ENCODE measurements at places on chromosomes 7 and 10. TPM values are rescaled to one million over a fixed set of nuclear protein-coding genes. Genes with fewer than 3 reads are reported as not detected.

TRIM50 gene
- 0.19 TPM for total RNA-seq

FIS1 gene
- total RNA-seq, result 157 TPM

FANK1 gene
- 7.7 TPM for total RNA-seq

WDR86 gene
- 0.80 TPM for total RNA-seq

DLG5 gene
- 46.4 TPM for total RNA-seq

- no peaks in the 10 kb centered on the region for H3K4me1 ChIP-seq
- H3K36me3 ChIP-seq, result no peaks in the 10 kb centered on the region
- DNase-seq, result no peak
- H3K27ac ChIP-seq, result no peak overlapping the region
- no peak overlapping the region for H3K4me3 ChIP-seq
These were observed 46.5 kb downstream of the AMPH start for GRCh38 chr7:38584443-38585210.

DNA sequence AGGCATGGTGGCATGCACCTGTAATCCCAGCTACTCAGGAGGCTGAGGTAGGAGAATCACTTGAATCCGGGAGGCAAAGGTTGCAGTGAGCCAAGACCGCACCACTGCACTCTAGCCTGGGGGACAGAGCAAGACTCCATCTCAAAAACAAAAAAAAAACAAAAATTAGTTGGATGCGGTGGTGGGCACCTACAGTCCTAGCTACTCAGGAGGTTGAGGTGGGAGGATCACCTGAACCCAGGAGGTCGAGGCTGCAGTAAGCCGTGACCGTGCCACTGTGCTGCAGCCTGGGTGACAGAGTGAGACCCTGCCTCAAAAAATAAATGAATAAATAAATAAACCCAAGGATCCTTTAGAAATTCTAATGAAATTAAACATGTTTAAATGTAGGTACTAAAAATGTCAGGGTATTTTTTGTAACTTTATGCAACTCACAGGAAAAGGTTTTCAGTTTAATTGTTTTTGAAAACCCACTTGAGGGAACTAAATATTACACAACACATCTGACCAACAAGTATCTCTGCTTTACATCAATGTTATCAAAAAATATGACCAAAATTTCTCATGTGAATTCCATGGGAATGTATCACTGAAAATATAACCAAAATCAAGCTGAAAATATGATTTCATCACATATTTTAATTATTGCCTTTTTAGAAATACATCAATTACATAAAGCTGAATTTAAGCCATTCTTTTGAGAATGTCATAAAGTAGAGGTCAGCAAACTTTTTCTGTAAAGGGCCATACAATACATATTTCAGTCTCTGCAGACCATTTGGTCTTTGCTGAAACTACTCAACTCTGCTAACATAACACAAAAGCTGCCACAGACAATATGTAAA lies 23.9 kb downstream of the UPF2 start:
- peaks cover 20% of the 10 kb centered on the region for H3K36me3 ChIP-seq
- no peak overlapping the region for H3K27ac ChIP-seq
- DNase-seq, result no peak

DNA sequence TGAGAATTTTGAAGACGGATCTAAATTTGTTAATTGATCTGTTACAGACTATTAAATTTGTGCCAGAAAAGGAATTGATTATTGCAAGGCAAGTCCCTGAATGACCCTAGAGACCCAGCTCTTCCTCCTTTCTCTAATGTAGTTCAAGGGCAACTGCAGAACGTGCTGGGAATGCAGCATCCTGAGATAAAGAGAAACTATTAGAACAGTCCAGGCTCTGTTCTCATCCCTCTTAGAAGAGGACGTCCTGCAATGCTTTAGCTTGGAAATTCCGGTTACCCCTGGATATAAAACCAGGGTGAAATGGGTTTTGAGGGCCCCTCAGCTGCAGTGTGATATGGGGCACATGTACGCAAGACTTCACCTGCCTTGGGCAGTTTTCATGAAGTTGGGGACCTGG lies 67.3 kb downstream of the PTN start:
- H3K27me3 ChIP-seq, result no peaks in the 10 kb centered on the region
- H3K4me1 ChIP-seq, result no peaks in the 10 kb centered on the region
- H3K4me3 ChIP-seq, result no peak overlapping the region
- H3K27ac ChIP-seq, result no peak overlapping the region
- DNase-seq, result no peak
- no peaks in the 10 kb centered on the region for H3K36me3 ChIP-seq

DNA sequence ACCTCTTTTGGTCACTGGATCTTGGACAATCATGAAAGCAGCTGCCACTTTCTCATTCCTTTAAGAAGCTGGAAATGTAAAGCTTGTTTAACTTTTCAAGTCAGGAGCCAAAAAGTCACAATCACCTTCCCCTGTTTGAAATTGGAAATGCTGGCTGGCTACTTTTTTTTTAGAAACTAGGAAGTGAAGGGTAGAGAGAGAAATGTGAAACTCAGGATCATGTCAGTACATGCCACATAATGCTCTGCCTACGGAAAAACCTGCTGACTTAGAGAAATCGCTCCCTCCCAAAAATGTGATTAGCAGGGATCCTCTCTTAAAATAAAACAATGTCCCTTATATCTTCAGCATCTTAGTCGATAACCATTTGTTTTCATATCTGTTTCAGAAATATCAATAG lies 188.4 kb upstream of the C7orf33 start:
- peaks cover 27% of the 10 kb centered on the region for H3K4me1 ChIP-seq
- H3K36me3 ChIP-seq, result no peaks in the 10 kb centered on the region
- no peaks in the 10 kb centered on the region for H3K27me3 ChIP-seq
- DNase-seq, result no peak
- peak overlapping the region; percentile 75 for H3K27ac ChIP-seq

DNA sequence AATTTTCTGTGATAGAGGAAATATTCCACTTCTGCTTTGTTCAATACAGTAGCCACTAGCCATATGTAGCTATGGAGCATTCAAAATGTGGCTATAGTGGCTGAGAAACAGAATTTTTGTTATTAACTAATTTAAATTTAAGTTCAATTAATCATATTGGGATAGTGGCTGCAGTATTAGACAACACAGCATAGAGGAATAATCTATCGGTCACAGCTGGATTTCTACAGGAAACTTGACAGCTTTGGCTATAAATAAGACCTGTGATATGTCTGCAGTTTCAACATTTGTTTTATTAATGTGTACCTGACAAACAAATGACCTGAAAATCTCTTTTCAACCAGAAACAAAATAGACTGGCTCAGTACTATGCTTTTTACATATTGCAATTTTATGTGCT lies 953.2 kb downstream of the CNTNAP2 start:
- H3K27me3 ChIP-seq, result no peaks in the 10 kb centered on the region
- no peak overlapping the region for H3K27ac ChIP-seq
- H3K4me3 ChIP-seq, result no peak overlapping the region
- H3K4me1 ChIP-seq, result no peaks in the 10 kb centered on the region

- no peak overlapping the region for H3K4me3 ChIP-seq
- peaks cover 43% of the 10 kb centered on the region for H3K4me1 ChIP-seq
- H3K27ac ChIP-seq, result no peak overlapping the region
- DNase-seq, result no peak
- no peaks in the 10 kb centered on the region for H3K27me3 ChIP-seq
These were observed 35.9 kb downstream of the CCDC3 start for GRCh38 chr10:12965571-12965970.

DNA sequence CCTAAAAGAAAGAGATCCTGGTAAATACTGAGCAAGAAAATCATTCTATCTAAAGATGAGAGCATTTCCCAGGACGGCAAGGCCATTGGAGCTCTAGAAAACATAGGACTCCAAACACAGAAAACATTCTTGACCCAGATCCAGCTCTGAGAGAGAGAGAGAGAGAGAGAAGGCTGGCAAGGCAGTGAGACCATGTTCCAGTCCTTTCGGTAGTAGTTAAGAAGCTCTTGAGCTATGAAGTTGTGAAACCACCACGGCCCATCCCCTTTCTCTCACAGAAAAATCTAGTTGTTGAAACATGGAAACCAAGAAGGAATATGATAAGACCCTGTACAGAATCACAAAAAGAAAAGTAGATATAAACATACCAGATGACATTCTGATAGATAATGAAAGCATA lies 212.4 kb upstream of the NPSR1 start:
- no peak overlapping the region for H3K4me3 ChIP-seq
- no peak overlapping the region for H3K27ac ChIP-seq
- no peaks in the 10 kb centered on the region for H3K4me1 ChIP-seq

- no peaks in the 10 kb centered on the region for H3K27me3 ChIP-seq
- no peak overlapping the region for H3K4me3 ChIP-seq
- no peaks in the 10 kb centered on the region for H3K36me3 ChIP-seq
These were observed 42.9 kb upstream of the IKZF1 start for GRCh38 chr7:50261593-50261992.

DNA sequence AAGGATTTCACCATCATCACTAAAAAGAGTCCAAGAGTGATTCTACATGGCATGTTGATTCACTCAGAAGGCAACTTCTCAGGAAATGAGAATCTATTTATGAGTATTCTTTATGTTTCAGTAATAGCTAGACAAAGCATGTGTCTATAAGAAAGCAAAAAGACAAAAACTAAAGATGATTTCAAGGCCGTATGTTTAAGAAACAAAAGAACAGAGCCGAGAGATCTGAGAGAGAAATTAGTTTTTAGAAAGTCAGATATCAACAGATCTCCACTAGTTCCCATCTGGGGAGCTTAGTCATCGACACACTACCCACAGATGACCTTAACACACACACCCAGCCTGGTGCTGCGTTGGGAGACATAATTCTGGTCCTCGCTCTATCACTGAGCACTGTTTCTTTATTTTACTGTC lies 21.0 kb downstream of the PIP4K2A start:
- H3K27me3 ChIP-seq, result no peaks in the 10 kb centered on the region
- DNase-seq, result no peak
- H3K27ac ChIP-seq, result no peak overlapping the region
- peaks cover 13% of the 10 kb centered on the region for H3K4me1 ChIP-seq

- no peak overlapping the region for H3K27ac ChIP-seq
- H3K4me3 ChIP-seq, result no peak overlapping the region
- no peaks in the 10 kb centered on the region for H3K27me3 ChIP-seq
These were observed 17.0 kb downstream of the CDK14 start for GRCh38 chr7:90613088-90613498.

DNA sequence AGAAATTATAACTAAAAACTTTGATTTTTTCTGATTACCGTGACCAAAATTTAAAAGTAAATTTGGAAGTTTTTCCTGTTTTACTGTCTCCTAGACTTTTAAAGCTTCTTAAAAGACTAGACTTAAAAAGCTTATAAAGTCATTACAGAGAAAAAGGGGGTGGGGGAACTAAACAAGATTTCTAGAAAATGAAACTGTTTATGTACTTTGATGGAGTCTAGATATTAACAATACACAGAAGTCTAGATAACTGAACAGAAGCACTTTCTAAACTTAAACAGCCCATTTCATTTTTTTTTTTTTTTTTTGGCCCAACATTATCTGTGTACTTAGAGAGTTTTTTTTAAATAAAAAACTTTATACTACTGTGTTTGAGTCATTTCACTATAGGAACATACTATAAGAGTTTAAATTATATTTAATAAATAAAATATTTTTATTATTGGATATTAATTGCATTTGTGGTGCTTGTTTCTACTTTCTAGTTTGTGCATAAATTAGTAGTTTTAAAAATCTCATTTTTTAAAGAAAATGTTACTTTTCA lies 98.5 kb downstream of the PHTF2 start:
- no peak overlapping the region for H3K27ac ChIP-seq
- H3K36me3 ChIP-seq, result no peaks in the 10 kb centered on the region
- H3K4me3 ChIP-seq, result no peak overlapping the region
- no peaks in the 10 kb centered on the region for H3K4me1 ChIP-seq

DNA sequence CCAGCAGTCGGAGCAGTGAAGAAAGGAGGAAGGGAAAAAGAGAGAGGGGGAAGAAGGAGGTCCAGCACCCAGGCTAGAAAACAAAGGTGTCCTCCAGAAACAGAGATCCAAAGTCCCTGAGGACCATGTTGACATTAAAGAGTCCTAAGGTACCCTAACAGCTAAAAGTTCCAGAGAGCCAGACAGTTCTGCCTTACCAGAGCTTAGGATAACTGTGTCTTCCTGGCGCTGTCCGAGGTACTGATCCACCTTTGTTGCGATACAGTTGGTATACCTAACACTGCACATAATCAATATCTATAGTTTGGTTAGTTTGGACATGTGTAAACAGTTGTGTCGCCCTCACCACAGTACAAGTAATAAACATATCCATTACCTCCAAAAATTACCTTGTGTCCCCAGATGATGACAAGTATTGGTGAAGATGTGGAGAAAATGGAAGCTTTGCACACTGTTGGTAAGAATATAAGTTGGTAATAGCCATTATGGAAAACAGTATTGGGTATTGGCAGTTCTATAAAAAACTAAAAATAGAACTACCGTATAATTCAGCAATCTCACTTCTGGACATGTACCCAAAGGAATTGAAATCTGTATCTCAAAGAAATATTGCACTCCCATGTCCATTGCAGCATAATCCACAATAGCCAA lies 59.8 kb downstream of the GRID1 start:
- no peak overlapping the region for H3K27ac ChIP-seq
- no peak overlapping the region for H3K4me3 ChIP-seq
- H3K36me3 ChIP-seq, result no peaks in the 10 kb centered on the region
- DNase-seq, result no peak

- H3K4me1 ChIP-seq, result peaks cover 8% of the 10 kb centered on the region
- no peaks in the 10 kb centered on the region for H3K27me3 ChIP-seq
- DNase-seq, result no peak
- no peaks in the 10 kb centered on the region for H3K36me3 ChIP-seq
These were observed 52.0 kb downstream of the VIPR2 start for GRCh38 chr7:159092701-159093121.

DNA sequence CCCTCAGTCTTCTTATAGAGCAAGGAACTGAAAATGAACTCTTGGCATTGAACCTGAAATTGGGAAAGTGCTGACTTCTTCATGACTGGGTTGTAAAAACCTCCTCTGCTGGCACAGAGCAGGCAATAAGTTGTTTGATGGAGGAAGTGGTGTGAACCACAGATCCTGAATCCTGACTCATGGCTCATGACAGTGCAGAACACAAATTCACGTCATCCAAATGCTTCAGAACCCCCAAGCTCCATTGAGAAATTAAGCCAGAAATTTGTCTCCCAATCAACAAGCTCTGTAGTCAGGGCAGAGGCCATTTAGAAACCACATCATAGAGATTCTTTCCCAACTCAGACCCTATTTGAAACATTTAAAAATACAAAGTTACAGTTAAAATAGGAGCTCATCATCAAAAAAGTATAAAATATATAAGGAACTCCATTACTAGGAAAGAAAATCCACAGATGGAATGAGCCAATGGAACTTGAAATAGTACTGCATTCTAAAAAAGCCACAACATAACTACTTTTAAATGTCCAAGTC lies 10.3 kb upstream of the STK17A start:
- H3K27ac ChIP-seq, result peak overlapping the region; percentile 47
- no peaks in the 10 kb centered on the region for H3K27me3 ChIP-seq
- no peaks in the 10 kb centered on the region for H3K4me1 ChIP-seq
- H3K4me3 ChIP-seq, result no peak overlapping the region

- H3K4me1 ChIP-seq, result peaks cover 35% of the 10 kb centered on the region
- no peak for DNase-seq
- no peak overlapping the region for H3K27ac ChIP-seq
- H3K36me3 ChIP-seq, result no peaks in the 10 kb centered on the region
These were observed 17.5 kb downstream of the HKDC1 start for GRCh38 chr10:69237528-69238159.

- no peaks in the 10 kb centered on the region for H3K36me3 ChIP-seq
- DNase-seq, result no peak
- H3K27ac ChIP-seq, result no peak overlapping the region
- H3K4me3 ChIP-seq, result no peak overlapping the region
- H3K4me1 ChIP-seq, result peaks cover 28% of the 10 kb centered on the region
These were observed 72.3 kb upstream of the LEP start for GRCh38 chr7:128168667-128169210.

- no peak overlapping the region for H3K4me3 ChIP-seq
- no peaks in the 10 kb centered on the region for H3K36me3 ChIP-seq
- no peaks in the 10 kb centered on the region for H3K4me1 ChIP-seq
These were observed 7.5 kb upstream of the RBP3 start for GRCh38 chr10:47340608-47341170.

Measured in esophagus squamous epithelium (tissue), 5 donors.